ENCODE measurements at places on chromosomes 6 and 20. TPM values are rescaled to one million over a fixed set of nuclear protein-coding genes. Genes with fewer than 3 reads are reported as not detected.

OLIG3 gene
- not detected for total RNA-seq

OOEP gene
- not detected for total RNA-seq

ABT1 gene
- total RNA-seq = 11.8 TPM

PAK5 gene
- under 0.01 TPM for total RNA-seq

PTGIS gene
- 255 TPM for total RNA-seq

SEL1L2 gene
- not detected for total RNA-seq
